Naive B cell (primary cell): ENCODE measurements at places on chromosomes 12 and 14.

- no peak for DNase-seq
Measured at GRCh38 chr12:26255893-26256645, 60.7 kb downstream of the SSPN start.

DNA sequence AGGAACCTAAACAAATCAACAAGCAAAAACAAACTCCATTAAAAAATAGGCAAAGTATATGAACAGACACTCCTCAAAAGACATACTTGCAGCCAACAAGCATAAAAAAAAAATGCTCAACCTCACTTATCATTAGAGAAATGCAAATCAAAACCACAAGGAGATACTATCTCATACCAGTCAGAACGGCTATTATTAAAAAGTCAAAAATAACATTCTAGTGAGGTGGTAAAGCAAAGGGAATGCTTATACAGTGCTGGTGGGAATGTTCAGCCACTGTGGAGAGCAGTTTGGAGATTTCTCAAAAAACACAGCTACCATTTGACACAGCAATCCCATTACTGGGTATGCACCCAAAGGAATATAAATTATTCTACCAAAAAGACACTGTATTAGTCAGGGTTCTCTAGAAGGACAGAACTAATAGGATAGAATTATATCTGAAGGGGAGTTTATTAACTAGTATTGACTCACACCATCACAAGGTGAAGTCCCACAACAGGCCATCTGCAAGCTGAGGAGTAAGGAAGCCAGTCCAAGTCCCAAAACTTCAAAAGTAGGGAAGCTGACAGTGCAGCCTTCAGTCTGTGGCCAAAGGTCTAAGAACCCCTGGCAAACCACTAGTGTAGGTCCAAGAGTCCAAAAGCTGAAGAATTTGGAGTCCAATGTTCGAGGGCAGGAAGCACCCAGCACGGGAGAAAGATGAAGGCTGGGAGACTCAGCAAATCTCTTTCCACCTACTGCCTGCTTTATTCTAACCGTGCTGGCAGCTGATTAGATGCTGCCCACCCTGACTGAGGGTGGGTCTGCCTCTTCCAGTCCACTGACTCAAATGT is 101.6 kb upstream of the KRAS start:
- DNase-seq = no peak

GRCh38 chr14:92967346-92967926 is 44.5 kb downstream of the CHGA start:
- DNase-seq = no peak

GRCh38 chr12:115075552-115076170 is 391.7 kb upstream of the TBX3 start:
- DNase-seq = no peak

DNA sequence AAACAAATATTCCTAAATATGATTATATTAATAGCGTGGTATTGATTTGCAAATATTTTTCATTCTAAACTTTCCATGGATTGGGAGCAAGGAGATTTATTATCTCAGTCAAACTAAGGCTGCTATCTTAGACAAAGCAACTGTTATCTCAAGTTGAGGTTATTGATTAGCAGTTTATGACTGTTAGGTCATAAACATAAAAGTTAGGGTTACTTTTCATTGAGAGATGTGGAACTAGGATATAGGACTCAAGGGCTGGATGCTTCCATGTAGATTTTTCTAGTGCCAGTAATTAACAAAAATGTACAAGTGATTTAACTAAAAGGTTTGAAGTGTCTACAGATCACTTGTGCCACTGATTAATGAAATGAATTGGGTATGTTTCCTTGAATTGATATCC is 19.1 kb downstream of the SCFD1 start:
- no peak for DNase-seq

GRCh38 chr14:26328791-26329190 is 269.0 kb downstream of the NOVA1 start:
- DNase-seq = no peak

- DNase-seq = no peak
Measured at GRCh38 chr14:105214324-105214915, 33.3 kb upstream of the NUDT14 start.

DNA sequence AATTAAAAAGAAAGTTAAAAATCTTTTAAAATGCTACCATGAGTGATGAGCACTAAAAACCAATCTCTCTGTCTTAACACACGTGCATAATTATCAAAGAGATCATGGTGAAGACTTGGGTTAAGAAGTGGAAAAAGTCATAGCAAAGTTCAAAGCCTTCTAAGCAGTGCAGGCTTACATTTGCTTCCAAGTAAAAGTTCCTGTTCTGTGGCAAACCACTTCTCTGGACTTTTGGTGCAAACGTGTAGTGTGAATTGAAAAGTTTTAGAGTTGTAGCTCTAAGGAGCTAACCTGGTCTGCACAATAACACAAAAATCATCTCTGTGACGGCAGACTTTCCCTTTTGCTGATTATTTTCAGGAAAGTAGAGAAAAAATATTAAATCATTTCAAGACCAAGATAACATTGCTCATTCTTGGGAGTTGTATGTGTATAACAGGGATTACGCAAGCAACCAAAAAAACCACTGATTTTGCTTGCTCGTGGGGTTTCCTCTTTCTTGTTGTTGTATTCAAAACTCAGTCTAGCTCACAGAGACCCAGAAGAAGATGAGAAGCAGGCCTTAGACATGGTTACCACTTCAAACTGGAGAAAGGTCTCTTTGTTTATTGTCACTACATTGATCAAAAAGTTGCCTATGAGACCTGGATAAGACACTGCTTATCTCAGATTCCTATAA is 2.3 kb upstream of the GLIPR1 start:
- DNase-seq = peak; percentile 63

DNA sequence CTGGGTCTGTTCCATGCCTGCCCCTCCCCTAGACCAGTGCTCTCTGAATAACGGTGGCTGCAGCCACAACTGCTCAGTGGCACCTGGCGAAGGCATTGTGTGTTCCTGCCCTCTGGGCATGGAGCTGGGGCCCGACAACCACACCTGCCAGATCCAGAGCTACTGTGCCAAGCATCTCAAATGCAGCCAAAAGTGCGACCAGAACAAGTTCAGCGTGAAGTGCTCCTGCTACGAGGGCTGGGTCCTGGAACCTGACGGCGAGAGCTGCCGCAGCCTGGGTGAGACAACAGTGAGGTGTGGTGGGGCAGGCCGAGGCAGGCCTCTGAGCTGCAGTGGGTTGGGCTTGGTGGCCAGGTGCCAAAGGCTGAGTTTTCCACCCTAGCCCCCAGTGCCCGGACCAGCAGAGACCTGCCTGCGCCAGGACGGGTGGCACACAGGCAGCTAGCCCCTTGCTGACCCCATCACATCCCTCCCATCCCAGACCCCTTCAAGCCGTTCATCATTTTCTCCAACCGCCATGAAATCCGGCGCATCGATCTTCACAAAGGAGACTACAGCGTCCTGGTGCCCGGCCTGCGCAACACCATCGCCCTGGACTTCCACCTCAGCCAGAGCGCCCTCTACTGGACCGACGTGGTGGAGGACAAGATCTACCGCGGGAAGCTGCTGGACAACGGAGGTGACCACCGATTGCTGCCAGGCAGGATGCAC is 28.2 kb upstream of the LRP1-AS start:
- DNase-seq = no peak

DNA sequence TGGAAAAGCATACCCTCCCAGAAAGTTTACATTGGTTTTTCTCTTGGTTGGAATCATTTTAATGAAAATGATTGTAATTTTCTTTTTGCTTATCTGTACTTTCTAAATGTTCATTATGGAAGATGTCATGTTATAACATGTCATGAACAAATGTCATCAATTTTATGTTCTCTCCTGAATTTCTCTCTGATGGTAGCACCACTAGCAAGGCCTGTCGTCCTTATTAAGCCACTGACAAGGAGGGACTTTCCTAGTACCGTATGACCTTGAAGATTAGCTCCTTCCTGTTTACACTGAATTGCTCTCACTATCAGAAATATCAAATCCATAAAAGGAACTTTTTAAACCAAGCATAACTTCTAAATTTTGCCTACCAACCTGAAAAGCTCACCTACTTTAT is 99.0 kb downstream of the ESR2 start:
- peak; percentile 56 for DNase-seq

GRCh38 chr12:124175704-124176103 is 119.2 kb upstream of the RFLNA start:
- DNase-seq = no peak

DNA sequence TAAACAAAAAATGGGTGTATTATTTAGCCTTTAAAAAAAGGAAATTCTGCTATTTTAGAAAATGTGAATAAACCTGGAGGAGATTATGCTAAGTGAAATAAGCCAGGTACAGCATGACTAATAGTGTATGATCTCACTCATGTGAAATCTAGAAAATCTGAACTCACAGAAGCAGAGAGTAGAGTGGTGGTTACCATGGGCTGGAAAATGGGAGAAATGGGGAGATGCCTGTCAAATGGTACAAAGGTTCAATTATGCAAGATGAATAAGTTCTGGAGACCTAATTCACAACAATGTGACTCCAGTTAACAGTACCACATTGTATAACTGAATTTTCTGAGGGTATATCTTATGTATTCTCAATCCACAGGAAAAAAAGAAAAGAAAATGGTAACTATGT is 17.4 kb upstream of the LEMD3 start:
- DNase-seq = no peak

GRCh38 chr12:124939421-124940142 is 25.1 kb upstream of the UBC start:
- DNase-seq = peak; percentile 85

- DNase-seq = no peak
Measured at GRCh38 chr14:70735043-70735442, 74.3 kb downstream of the MAP3K9 start.

DNA sequence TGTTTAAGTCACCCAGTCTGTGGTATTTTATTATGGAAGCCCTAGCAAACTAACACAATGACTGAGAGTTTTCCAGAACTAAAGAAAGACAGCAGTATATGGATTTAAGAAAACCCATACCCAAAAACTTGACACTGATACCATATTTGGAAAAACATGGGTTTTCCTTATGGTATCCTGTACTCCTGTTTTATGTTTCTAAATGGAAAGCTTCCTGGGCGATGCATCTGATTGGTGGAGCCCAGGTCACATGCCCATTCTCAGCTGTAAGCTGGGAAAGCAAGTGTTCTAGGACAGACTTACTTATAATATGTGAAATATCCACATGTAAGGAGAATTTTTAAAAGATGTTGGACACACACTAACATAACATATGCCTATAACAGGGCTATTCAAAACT is 4.5 kb upstream of the RNASE4 start:
- DNase-seq = no peak

DNA sequence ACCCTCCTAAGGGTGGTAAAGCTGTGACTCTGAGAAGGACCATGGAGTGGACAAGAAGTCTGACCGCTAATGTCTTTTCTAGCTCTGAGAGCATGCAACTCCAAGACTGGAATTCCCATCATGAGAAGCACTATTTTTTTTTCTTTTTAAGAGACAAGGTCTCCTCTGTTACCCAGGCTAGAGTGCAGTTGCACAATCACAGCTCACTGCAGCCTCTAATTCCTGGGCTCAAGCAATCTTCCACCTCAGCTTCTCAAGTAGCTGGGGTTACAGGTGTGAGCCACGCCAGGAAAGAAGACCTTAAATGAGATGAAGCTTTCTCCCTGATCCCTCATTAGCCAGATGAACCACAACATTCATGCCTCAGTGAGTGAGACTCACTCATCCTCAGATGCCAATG is 19.2 kb downstream of the VDR start:
- DNase-seq = no peak

- no peak for DNase-seq
Measured at GRCh38 chr14:75310295-75311111, 31.9 kb downstream of the FOS start.

DNA sequence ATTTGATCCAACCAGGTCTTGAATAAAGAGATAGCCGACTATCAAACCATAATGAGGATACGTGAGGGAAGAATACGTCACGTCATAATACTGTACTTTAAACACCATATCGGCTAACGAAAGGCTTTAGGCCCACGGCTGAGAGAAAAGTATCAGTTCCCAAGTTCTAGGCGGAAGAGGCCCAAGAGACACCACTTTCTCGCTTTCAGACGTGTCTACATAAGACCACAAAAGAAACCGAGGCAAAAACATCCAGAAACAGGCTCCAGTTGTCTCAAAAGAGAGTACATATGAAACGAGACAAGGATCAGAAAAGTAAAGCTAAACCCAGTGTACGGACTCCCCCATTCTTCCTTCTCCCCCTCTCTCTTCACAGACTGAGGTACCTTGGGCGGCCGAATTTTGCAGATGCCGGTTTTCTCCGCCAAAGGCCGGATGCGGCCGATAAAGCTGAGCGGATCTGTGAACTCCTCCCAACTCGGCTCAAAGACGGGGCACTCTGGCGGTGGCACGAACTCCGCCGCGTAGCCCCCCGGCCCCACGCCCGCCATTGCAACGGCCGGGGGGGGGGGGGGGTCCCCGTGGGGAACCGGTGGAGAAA is 479 bp downstream of the KDM5A start:
- DNase-seq = peak; percentile 67

- DNase-seq = no peak
Measured at GRCh38 chr12:50753232-50753769, 10.6 kb upstream of the ATF1 start.

DNA sequence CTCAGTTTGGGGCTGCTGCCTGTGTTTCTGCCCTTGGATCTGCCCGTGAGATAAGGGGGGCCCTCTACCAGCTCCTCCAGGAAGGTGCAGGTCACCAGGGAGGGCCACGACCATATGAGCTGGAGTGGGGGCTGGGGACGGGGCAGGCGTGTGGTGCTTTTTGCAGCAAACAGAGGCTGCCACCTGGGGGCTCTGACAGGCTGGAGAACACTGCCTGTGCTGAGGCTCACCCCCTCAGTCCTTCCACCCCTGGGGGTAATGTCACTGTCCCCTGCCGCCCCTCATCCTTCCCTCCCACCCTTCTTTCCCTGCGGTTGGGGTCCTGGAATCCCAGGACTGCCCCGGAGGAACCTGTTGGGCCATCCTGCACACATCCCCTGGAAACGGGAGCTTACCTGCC is 3.2 kb downstream of the PLD4 start:
- DNase-seq = no peak

DNA sequence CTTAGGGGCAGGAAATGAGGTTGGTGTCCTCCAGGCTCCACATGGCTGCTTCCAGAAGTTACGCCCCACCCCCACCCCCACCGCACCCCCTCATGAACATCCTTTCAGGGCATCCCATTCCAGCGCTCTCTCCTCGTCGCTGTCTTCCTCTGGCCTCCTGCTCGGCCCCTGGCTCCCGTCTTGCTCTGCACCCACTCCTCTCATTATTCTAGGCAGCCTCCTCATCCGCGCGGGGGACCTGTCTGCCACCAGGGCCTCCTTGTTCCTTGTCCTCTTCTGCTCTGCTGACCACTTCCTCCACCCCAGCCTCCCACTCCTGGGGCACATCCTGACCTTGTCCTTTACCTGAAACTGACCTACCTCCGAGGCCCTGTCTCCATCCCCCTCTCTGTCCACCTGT is 29.8 kb upstream of the PLEKHG6 start:
- DNase-seq = no peak
